ENCODE measurements at places on chromosomes 11 and 22.

- no peak for DNase-seq
Measured at GRCh38 chr11:36222831-36223635, 66.2 kb downstream of the COMMD9 start.

DNA sequence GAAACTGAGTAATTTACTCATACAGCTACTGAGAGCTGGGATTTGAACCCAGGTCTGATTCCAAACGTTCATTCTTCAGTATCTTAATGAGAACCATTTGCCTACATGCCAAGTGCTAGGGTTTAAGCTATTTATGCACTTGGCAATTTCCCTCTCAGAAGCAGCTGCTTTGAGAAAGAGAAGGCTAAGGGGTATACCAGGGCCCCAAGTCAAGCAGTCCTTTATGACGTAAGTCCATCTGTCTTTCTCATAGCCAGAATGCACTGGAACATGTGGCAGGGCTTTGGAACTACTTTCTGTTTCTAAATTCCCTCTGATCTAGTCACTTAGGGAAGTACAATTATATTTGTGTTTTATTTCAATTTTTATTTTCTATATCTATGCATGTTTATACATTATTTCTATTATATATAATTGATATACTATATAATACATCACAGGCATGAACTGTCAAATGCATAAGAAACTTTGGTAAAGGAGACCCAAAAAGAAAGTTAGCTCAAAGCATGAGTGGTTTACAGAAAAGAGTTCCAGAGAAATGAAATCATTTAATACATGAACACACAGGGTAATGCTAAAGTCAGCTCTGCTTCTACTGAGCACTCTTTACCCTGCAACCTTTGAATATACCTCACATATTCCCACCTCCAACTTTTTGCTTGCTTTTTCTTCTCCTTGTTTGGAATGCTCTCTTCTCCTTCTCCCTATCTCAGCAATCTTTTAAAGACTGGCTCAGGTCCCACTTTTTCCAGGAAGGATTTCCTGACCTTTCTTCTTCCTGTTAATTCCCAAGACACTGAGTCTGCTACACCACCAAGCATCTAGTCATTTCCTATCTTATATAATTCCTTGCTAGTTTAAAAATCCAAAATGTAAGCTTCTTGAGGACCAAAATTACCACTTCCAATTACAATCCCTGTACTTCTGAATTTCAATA is 80.5 kb upstream of the GDPD4 start:
- no peak for DNase-seq

DNA sequence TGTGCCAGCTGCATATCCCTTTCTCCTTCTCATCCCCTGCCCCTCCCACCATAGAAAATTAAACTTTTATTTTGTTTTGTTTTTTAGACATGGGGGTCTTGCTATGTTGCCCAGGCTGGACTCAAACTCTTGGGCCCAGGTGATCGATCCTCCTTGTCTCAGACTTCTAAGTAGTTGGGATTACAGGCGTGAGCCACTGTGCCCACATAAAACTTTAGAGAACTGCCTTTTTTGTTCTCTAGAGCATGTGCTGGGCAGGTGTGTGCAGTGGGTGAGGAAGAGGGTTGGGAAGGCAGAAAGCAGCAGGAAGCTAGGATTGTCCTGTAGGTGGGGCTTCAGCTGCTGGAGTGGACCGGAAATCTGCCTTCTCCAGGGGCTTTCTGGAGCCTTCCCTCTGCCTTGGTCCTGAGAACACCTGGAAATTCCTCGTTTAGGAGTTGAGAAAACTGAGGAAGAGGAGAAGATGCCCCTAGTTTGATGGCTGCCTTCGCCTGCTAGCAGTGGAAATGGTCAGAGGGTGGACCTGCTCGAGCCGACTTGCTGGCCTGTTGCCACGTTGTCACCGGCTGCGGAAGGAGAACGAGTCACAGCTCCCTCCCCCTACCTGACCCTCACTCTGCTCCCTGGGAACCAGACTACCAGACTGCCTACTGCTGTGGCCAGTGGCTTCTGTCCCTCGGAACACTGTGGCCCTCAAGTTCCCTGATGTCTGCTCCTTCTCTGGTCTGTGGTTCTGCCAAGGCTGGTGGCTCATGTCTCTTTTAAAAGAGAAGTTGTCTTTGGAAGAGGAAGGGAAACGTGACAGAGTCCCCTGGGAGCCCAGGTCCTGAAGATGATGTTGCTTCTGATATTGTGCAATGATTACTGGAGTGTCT is 4.0 kb downstream of the ST14 start:
- no peak for DNase-seq

- no peak for DNase-seq
Measured at GRCh38 chr11:106568632-106569031, 449.6 kb downstream of the GUCY1A2 start.

DNA sequence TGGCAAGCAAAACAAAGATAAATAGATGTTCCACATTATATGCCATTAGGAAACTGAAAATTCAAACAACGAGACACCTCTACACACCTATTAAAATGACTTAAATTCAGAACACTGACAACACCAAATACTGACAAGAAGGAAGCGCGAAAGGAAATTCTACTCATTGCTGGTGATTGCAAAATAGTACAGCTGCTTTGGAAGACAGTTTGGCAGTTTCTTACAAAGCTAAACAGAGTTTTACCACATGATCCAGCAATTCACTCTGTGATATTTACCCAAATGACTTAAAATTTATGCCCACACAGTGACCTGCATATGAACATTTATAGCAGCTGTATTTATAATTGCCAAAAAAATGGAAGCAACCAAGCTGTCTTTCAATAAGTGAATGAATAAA is 232.6 kb downstream of the CASP12 start:
- no peak for DNase-seq

DNA sequence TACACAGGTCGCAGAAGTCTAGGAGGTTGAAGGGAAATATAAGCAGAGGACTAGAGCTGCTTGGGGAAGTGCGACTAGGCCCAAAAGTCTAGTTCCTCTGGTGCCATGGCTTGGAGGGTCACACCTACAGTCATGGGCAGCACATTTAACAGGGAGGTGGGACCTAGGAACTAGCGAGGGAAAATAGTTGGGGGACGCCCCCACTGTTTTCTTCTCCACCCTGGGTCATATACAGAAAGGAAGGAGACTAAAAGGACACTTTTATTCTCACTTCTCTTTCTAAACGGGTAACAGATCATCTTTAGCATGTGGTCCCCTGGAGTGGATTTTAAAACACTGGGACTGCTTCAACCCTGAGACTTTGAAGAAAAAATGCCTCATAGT is 16.6 kb downstream of the APIP start:
- no peak for DNase-seq

- DNase-seq: peak; percentile 19
Measured at GRCh38 chr11:70471254-70471653, 72.9 kb downstream of the CTTN start.

GRCh38 chr11:33630936-33631748 is 69.5 kb downstream of the C11orf91 start:
- no peak for DNase-seq

DNA sequence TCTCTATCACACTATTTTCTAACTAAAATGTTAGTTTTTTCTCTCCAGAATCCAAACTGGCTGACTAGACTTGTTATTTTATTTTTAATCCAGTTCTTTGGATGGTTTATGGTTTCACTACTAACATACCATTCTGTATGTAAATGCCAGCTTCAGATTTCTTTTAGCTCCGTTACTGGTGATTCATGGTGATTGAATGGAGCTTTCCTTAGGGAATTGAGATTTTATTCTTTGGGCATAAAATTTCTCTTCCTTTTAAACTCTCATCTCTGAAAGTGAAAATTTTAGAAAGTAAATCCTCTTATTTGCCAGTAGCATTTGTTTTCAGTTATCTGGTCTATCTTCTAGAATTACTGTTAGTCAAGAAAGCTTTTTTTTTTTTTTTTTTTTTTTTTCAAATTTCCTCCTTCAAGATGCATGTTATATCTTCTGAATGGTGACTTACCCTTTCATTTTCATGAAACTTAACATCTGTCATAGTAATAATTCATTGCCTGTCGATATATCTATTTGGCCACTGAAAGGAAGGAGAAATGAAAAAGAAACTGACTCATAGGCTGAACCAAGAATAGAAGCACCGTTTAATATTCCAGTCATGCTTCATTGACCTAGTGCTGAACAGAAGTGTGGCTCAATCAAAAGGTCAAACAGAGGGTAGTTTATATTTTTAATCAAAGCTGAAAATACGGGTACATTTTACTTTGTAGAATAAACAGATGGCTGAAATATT is 6.4 kb downstream of the ENDOD1 start:
- DNase-seq: peak; percentile 18

- DNase-seq: no peak
Measured at GRCh38 chr11:94775567-94776327, 7.6 kb downstream of the AMOTL1 start.

GRCh38 chr22:27876684-27877083 is 42.4 kb downstream of the PITPNB start:
- DNase-seq: no peak

- no peak for DNase-seq
Measured at GRCh38 chr11:86663761-86664160, 8.7 kb downstream of the ME3 start.

- DNase-seq: peak; percentile 46
Measured at GRCh38 chr22:17057959-17058814, 26.6 kb upstream of the IL17RA start.

DNA sequence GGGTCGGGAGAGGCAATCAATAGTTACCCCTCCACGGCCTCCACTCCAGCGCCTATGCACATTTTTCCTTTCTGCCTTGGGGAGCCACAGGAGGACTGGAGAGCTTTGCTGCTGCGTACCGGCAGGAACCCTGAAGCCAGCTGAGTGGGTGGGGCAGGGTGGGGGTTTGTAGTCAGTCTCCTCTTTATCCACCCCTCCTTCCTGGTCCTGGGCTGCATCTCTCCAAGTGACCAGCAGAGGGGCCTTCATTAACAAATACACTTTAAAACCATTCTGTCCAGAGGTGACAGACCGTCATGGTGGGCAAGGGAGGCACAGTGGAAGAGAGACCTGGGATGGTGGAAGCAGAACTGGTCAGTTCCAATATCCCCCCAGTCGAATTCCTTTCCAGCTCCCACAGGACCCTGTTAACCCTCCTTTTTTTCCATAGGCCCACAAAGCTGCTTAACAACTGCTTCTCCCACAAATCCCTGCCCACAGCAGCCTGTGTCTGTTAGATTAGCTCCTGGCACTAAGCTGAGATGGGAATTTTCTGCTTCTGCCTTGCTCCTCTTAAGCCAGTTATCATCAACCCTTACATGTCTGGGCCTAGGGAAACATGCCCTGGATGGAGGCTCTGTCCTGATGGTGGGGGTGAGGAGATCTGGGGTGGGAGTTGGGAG is 3.9 kb upstream of the ABCG4 start:
- DNase-seq: peak; percentile 55

- DNase-seq: no peak
Measured at GRCh38 chr22:46537946-46538813, 760 bp upstream of the CELSR1 start.

- DNase-seq: peak; percentile 6
Measured at GRCh38 chr11:72237112-72237931, 6.7 kb downstream of the PHOX2A start.

DNA sequence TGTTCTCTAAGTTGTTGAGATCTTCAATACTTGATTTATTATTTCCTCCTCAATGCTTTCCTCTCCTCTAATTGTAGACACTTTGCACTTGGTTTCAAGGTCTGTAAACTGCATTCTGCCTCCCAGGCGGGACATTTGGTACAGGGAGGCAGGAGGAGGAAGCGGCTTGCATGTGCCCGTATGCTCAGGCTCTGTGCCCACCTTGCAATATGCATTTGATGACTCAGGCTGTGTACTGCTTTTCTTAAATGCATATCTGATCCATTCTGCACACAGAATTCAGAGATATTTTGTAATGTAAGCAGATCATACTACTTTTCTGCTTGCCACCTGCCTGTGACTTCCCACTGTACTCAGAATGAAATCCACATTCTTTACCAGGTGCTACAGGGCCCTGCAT is 55.0 kb downstream of the FZD4 start:
- DNase-seq: no peak

DNA sequence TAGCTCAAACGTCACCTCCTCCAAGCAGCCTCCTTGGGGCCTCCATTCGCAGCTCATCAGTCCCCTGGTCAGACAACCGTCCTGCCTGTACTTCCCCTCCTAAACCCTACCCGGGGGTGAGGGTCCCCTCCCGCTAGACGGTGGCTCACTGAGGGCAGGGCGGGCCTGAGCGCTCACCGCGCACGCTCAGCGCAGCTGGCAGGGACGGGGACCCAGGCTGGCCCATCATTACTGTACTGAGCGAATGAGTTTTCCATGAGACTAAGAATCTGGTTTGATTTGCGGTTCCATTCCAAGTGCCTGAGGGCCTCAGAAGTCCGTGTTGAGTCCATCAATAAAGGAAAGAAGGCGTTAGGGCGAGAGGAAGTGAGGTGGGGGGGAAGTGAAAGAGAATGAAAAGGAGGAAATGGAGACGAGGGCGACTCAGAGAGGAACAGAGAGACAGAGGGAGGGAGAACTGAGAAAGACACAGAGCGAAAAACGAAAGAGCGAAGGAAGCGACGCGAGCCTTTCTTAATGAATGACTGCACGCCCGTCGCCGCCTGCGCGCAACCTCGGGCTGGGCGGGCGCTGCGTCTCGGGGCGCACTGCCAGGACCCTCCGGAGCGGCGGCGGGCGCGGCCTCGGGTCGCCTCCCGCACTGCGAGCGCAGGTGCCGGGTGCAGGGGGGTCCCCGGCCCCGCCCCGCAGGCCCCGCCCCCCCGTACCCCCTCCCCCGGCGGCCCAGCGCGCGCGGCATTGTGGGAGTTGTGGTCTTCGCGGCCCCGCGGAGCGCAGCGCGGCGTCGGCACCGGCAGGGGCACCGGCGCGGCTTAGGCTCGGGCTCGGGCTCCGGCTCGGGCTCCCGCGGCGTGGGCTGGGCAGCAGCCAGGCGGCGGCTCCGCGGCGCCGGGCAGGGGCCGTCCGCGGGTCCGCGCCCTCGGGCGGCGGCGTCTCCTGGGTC is at the start of gene ASPHD2:
Gene ASPHD2 (plus strand): TSS at position 746 of the 943 bp plus-strand sequence. CDS start 4,356 bp downstream, outside the sequence.
- DNase-seq: peak; percentile 84

GRCh38 chr22:24181996-24182899 is 961 bp downstream of the SUSD2 start:
- DNase-seq: no peak

DNA sequence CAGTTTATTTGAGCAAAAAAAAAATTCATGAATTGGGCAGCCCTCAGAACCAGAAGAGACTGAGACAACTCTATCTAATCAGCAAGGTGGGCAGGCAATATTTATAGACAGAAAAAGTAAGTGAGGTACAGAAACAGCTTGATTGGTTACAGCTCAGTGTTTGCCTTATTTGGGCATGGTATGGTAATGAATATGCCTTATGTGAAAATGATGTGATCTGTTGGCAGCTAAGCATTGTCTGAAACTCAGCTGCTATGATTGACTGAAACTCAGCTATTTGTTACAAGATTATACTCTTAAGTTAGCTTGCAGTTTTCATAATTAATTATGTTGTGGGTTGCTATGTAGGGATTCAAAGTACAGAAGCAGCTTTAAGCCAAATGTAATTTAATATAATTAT is 127.6 kb downstream of the CNTN5 start:
- no peak for DNase-seq

- peak; percentile 34 for DNase-seq
Measured at GRCh38 chr11:73388265-73389133, 12.3 kb downstream of the RELT start.

- no peak for DNase-seq
Measured at GRCh38 chr11:11940551-11940950, 67.9 kb downstream of the DKK3 start.

Measured in CD4-positive, alpha-beta T cell treated with Interleukin-4 for 1 hour (primary cell).